ENCODE measurements at places on chromosomes 16 and 17. TPM values are rescaled to one million over a fixed set of nuclear protein-coding genes. Genes with fewer than 3 reads are reported as not detected.

DNA sequence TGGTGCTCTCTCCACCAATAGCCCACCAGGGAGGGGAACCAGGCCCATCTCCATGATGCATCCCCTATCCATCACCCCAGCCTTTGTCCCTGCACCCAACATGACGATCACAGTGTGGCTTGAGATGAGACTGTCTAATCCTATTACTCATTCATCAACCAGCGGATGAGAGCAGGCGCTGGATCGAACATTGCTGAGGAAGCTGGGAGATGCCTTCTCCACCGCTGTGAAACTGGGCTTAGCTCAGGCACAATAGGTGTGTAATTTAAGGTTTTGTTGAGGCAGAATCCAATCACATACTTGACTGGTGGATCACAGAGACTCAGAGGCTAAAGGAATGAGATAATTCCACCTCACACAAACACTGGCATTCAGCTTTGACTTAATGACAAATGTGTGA lies 64.6 kb upstream of the IRX3 start:
- H3K27me3 ChIP-seq = peaks cover 15% of the 10 kb centered on the region
- no peak overlapping the region for H3K4me3 ChIP-seq
- no peak overlapping the region for H3K27ac ChIP-seq
- DNase-seq = no peak
- no peaks in the 10 kb centered on the region for H3K4me1 ChIP-seq
- H3K36me3 ChIP-seq = peaks cover 8% of the 10 kb centered on the region

The ZNF469 gene
- total RNA-seq = 2.4 TPM

DNA sequence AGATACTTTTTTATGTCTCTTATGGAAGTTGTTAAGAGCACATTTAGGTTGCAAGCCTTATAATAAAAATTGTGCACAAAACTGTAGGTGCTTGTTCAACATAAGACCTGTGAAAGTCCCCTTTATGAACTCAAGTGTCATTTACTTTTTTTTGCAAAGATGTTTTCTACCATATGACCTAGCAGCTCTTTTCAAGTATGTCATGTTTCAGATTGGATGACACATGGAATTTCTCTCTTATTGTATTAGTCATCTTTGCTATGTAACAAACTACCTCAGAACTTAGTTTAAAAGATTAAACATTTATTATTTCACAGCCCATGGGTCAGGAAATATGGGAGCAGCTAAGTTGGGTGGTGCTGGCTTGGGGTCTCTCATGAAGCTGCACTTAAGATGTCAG lies 57.9 kb downstream of the PHKB start:
- no peaks in the 10 kb centered on the region for H3K36me3 ChIP-seq
- DNase-seq = no peak
- no peaks in the 10 kb centered on the region for H3K27me3 ChIP-seq
- no peak overlapping the region for H3K4me3 ChIP-seq
- peaks cover 12% of the 10 kb centered on the region for H3K4me1 ChIP-seq

- H3K27me3 ChIP-seq = no peaks in the 10 kb centered on the region
- DNase-seq = peak; percentile 67
These were observed 67.8 kb downstream of the C16orf78 start for GRCh38 chr16:49441366-49441780.

The TMEM256 gene
- 180 TPM for total RNA-seq

The CDK5R1 gene
- total RNA-seq = 9.2 TPM

Data from WTC11 (cell line).